Stimulated activated CD8-positive, alpha-beta memory T cell treated with anti-CD3 and anti-CD28 coated beads, Interleukin-4, amount 100 ng/mL, for 4 hours (primary cell): ENCODE measurements at places on chromosomes 6 and 20.
A peak's percentile ranks its signal among the peaks of the same experiment; 100 is the strongest.

DNA sequence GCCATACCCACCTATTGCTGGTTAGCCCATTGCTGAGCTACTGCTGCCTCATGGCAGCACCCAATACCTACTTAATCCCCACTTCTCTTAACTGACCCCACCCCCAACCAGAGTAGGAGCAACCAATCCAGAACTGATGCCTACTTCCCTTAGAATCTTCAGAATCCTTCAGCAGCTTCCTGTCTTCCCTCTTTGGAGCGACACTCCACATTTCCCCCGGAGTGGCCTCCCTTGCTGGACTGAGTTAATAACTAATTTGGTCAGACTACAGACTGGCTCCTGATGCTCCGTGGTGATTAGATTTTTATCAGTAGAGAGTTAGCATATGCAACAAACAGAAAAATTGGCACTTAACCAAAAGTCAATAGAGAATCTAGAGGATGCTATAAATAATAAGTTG, 51.2 kb upstream of the UBR2 start:
- DNase-seq, result no peak

- no peak for DNase-seq
Observed at GRCh38 chr6:108760126-108761050, 87.8 kb upstream of the ARMC2 start.

GRCh38 chr20:49276961-49277785, 684 bp downstream of the ZNFX1 start:
- DNase-seq, result peak; percentile 17

- DNase-seq, result no peak
Observed at GRCh38 chr6:107679457-107679856, 144.7 kb downstream of the SCML4 start.

- DNase-seq, result no peak
Observed at GRCh38 chr6:157996201-157996712, 14.6 kb downstream of the SYNJ2 start.

- DNase-seq, result no peak
Observed at GRCh38 chr6:169779092-169779815, 27.8 kb downstream of the ERMARD start.

DNA sequence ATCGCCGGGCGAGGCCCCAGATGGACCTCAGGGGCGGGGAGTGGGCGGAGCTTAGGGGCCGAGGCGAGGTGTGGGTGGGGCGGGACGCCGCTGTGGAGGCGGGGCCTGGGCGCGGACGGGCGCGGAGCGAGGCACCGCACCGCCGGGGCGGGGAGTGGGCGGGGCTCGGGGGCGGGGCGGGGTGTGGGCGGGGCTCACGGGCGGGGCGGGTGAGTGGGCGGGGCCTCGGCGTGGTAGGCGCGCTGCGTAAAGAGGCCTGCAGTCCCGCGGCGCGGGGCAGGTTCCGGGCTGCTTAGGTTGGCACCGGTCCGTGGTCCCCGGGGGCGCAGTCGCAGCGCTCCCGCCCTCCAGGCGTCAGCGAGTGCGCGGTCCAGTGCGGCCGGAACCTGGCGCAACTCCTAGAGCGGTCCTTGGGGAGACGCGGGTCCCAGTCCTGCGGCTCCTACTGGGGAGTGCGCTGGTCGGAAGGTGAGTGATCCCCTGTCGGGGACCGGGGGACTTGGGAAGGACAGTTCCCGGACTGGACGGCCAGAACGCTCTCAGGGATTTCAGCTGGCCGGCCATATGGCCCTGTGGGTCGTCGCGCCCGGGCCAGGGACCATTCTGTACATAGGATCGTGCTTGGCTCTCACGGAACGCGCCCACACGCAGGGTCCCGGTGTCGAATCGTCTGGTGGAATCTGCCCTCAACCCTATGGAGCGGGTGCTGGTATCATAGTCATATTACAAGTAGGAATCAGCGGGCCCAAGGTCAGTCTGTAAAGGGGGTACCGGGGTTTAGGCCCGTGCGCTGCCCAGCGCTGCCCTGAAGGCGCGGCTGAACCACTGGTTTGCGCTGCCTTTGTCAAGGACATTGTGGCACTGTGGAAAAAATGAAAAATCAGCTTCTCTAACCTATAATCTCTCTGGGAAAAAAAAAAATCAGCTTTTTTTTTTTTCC, at the start of gene NQO2:
TSS of gene NQO2 (plus strand) at position 277 of the 940 bp plus-strand sequence. CDS start 6,659 bp downstream, outside the sequence.
- peak; percentile 79 for DNase-seq

DNA sequence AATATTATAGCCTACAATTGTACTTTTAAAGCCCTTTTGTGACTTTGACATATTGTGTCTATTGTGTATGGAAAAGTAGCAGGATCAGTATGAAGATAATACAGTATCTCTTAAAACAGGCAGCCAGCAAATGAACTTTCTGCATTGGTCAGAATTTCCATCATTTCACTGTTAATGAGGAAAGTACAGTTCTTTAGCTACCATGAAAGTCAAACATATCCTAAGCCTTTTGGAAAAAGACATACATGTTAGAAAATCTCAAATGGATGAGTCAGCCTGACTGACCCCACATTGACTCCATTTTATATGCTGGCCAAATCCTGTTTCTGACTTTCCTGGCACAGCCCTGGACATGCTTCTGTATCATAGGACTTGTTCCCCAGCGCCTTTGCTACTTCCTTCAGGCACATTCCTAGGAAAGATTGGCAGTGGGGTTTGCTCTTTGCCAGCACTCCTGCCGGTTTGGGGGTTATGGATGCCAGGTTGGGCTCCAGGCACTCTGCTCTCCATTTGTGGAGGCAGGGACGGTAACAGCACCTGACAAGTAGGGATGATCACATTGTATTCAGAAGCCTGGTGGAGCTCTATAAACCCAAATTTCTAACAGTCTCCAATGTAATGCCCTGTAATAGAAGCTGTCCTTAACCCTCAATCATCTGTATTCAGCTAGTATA, 43.7 kb downstream of the TOP1 start:
- no peak for DNase-seq

DNA sequence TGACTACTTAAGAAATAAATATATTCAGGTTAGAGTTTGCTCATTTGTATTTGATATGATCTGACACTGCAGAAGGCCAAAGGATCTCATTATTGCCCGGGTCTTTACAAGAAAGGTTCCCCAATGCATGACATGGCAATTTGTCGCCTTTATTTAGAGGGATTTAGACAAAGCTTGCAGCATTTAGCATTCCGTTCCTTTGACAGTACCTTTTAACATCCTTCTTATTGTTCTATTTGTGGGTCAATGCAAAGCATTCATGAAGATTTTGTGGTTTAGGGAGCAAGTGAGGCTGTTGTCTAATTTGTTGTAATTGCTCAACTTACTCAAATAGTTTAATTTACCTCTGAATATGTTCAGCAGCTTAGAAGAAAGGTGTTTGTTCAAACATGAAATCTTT, 230.8 kb upstream of the FLRT3 start:
- no peak for DNase-seq

GRCh38 chr6:133969921-133970295, 16.9 kb downstream of the TBPL1 start:
- no peak for DNase-seq

DNA sequence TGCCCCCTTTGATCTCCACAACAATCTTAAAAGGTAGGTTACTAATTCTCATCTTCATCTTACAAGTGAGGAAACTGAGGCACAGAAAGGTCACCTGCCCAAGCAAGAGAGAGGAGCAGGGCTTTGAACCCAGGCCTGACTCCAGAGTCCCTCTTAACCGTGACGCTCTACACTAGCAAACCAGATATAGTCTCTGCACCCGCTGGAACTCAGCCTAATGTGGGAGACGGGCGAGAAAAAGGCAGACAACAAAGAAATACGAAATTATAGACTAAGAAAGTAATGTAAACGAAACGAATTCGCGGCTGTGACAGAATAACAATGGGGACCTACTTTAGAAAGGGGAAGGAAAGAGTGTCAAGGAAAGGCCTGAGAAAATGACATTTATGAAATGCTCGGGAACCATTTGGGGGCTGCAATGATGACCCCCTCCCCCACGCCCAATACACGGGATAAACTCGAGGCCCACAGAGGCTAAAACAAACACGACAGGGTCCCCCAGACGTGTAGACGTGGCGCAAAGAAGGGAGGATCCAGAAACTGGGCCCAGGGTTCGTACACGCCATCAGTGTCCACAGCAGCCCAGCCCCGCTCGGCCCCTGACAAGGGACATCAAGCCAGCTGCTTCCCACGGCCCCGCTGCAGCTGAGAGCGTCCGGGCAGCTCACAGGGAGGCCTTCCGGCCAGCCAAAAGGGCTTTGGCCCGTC, 637 bp downstream of the TRPC4AP start:
- no peak for DNase-seq

DNA sequence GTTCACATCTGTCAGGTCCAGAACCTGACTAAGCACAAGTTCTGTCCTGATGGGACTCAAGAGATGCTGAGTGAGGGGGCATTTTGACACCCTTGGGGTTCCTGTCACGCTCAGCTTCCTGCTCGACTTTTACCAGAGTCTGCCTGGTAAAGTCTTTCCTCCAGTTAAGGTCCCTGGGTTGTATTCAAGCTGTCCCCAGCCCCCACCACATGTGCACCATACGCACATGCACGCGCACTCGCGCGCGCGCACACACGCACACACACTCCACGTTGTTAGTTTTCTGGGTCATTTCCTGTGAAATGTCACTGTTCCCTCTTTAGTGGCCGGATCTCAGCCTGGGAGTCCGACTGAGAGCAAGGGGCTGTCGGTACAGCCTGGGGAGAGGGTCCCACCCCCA, 166.1 kb downstream of the GMPR start:
- no peak for DNase-seq

- no peak for DNase-seq
Observed at GRCh38 chr6:108837236-108837971, 10.8 kb upstream of the ARMC2 start.

- no peak for DNase-seq
Observed at GRCh38 chr6:128482642-128483041, 37.8 kb downstream of the PTPRK start.

DNA sequence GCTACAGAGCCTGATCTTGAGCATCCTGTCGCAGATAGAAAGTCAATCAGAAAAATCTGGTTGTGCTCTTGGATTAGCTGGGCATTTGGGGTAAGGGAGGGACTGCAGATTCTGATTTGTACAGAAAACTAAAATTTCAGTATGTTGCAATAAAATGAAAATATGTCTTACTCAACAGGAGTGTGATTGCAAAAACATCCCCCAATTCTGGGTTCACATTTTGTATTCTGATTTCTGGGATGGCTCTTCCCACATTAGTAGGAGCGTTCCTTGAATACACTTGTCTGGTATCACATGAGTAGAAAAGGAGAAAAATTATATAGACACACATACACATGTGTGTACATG, 40.5 kb downstream of the PANK2 start:
- DNase-seq, result no peak

DNA sequence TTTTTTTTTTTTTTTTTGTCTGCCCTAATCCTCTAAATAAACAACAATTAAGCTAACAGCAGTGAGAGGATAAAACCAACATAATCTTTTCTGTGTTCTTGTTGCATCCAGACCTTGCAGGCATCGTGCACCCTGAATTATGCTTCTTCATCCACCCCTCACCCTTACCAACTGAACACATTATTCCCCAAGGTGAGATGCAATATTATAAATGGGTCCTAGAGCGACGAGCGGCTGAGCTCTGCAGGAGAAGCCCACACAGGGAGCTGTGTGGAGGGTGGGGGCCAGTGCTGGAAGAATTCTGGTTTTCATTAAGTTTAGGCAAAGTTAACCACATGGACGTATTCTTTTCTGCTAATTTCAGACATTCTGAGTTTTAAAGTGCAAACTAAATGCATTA, 32.2 kb upstream of the NXT1 start:
- no peak for DNase-seq

GRCh38 chr6:104813552-104813951, 46.2 kb downstream of the HACE1 start:
- DNase-seq, result no peak

GRCh38 chr6:141095308-141095707, 1037.4 kb upstream of the GJE1 start:
- DNase-seq, result no peak

GRCh38 chr6:17972978-17973622, 14.3 kb downstream of the KIF13A start:
- DNase-seq, result no peak

- DNase-seq, result no peak
Observed at GRCh38 chr6:118525913-118526780, 21.9 kb upstream of the PLN start.
